SJCRH30 (cell line): ENCODE measurements at places on chromosomes 3 and 15. TPM values are rescaled to one million over a fixed set of nuclear protein-coding genes. Genes with fewer than 3 reads are reported as not detected.

ZPLD1 gene
- total RNA-seq = 0.14 and 0.15 TPM in 2 replicates

XXYLT1 gene
- total RNA-seq = 15.7 and 18.8 TPM in 2 replicates

TRPM1 gene
- total RNA-seq = 0.06 TPM in 1 of 2 replicates, not detected in the other

DAZL gene
- not detected in 2 replicates for total RNA-seq

SLC2A2 gene
- not detected in 2 replicates for total RNA-seq

ARPIN gene
- 2.4 and 2.8 TPM in 2 replicates for total RNA-seq

SLC38A3 gene
- total RNA-seq = 1.4 and 2.9 TPM in 2 replicates

GP5 gene
- total RNA-seq = not detected in 2 replicates

CYP8B1 gene
- total RNA-seq = not detected in 2 replicates

IL16 gene
- total RNA-seq = 0.18 TPM in 1 of 2 replicates, not detected in the other

CCDC32 gene
- total RNA-seq = 15.3 and 16.8 TPM in 2 replicates

HHATL gene
- not detected in 2 replicates for total RNA-seq

LMAN1L gene
- total RNA-seq = not detected in 2 replicates

IQCH gene
- total RNA-seq = 3.2 and 3.7 TPM in 2 replicates

SLC28A2 gene
- total RNA-seq = not detected in 2 replicates

LRTM1 gene
- total RNA-seq = 0.38 and 0.56 TPM in 2 replicates

LSMEM2 gene
- not detected in 2 replicates for total RNA-seq

VIPR1 gene
- total RNA-seq = not detected in 2 replicates

COL6A6 gene
- 0.06 and 0.08 TPM in 2 replicates for total RNA-seq

SLC25A26 gene
- 16.7 and 18.4 TPM in 2 replicates for total RNA-seq

CKMT1A gene
- 0.20 TPM in 1 of 2 replicates, not detected in the other for total RNA-seq

WDR49 gene
- total RNA-seq = not detected in 2 replicates

HTR3E gene
- 6.5 and 8.0 TPM in 2 replicates for total RNA-seq
